BJ (cell line): ENCODE measurements at places on chromosomes 13 and 19.
A peak's percentile ranks its signal among the peaks of the same experiment; 100 is the strongest.

- DNase-seq, result no peak
These were observed 1616.2 kb upstream of the SPRY2 start for GRCh38 chr13:81957121-81957520.

- no peak for DNase-seq
These were observed 680 bp downstream of the LIG4 start for GRCh38 chr13:108214441-108215271.

DNA sequence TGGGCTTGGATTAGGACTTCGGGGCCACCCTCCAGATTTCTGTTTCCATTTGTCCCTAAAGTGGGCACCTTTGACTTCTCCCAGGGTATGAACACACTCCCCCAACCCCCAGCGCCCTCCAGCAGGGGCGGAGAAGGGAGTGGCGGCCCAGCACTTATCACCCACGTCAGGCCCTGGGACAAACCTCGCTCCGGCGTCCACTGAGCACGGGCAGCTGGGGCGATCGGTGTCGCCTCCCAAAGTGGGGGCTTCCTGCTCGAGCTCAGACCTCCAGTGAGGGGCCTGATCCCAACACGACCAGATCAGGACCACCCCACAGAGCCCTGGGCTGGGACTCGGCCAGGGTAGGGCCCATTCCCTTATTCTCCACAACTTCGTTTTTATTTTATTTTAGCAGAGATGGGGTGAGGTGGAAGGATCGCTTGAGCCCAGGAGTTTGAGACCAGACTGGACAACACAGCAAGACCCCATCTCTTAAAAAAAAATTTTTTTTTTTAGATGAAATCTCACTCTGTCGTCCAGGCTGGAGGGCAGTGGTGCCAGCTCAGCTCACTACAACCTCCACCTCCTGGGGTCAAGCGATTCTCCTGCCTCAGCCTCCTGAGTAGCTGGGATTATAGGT lies 3.7 kb upstream of the TCF3 start:
- DNase-seq, result no peak

DNA sequence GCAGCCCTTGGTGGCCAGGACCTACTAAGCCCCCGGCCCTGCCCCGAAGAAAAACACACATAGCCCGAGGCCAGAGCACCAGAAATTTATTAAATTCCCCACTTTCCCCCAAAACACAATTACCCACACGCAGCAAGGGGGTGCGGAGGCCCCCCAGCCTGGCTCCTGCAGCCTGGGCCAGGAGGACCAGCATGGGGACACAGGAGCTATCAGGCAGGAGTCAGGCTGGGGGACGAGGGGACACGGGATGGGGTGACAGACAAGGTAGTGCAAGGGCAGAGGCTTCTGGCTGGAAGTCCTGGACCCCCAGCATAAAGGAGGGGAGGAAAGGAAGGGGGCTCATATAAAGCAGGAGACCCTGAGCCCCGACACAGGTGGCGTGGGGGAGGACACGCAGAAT lies 3.1 kb downstream of the RNU6-9 start:
- no peak for DNase-seq

DNA sequence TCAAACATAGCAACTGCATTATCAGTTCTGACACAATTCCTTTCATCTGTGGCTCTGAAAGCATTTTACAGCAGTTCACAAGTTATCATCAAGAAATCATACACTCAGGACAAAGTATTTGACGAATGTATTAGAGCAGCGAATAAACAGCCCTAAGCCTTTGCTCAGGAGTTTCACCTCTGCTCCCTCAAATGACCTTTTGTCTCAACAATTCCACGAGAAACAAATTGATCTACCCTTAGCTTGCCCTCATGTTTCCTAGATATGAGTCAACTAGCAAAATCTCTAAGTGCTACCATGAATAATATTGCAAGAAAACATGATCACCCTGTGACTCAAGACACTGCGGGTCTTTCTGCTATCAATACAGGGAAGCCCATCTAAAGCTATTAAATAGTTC lies 396.1 kb downstream of the EFNB2 start:
- DNase-seq, result no peak

DNA sequence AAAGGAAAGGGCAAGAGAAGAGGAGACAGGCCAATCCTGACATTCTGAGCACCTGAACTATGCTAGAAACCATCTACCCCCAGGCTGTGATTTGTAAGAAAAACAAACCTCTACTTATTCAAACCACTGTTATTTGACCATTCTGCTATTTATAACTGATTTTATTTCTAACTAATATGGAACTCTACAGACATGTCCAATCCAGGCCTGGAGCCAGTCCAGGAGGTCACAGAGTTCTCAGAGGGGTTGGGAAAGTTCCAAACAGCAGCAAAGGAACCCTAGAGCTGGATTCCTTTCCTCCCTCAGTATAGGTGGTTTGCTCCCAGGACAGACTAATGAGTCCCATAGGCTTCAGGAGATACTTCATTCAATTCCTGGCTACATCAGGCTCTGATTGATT lies 24.2 kb downstream of the SIAH3 start:
- no peak for DNase-seq

DNA sequence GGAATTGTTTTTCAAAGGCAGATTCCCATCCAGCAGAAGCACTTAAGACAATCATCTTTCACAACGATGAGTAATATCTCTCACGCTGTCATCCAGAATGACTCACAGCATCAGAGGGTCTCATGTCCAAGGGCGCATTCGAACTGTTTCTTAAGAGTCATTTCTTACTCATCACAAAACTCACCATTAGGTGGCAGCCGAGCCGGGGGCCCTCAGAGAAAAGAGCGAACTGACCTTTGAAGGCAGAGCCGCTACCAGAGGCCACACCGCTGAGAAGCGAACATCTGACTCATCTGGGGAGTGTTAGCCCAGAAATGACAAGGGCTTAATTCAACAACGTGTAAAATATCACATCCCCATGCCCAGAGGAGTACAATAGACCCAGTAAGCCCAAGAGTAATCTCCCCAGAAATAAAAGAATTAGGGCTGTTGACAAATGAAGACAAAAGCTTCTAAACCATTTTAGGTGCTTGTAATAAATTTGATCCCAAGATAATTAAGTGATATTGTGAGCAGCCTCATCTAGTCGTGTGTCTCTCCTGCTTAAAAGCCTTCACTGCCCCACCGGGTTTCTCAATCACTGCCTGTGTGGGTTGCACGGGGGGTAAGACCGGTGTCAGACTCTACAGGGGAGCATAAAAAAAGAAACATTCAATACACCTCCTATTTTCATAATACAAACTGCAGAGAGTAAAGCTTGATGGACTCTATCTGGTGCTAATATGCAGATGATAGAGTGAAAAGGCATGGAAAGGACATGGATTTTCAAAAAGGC lies 96.2 kb downstream of the CYSLTR2 start:
- peak; percentile 77 for DNase-seq

GRCh38 chr13:94854688-94855087 lies 142.3 kb upstream of the SOX21 start:
- no peak for DNase-seq

DNA sequence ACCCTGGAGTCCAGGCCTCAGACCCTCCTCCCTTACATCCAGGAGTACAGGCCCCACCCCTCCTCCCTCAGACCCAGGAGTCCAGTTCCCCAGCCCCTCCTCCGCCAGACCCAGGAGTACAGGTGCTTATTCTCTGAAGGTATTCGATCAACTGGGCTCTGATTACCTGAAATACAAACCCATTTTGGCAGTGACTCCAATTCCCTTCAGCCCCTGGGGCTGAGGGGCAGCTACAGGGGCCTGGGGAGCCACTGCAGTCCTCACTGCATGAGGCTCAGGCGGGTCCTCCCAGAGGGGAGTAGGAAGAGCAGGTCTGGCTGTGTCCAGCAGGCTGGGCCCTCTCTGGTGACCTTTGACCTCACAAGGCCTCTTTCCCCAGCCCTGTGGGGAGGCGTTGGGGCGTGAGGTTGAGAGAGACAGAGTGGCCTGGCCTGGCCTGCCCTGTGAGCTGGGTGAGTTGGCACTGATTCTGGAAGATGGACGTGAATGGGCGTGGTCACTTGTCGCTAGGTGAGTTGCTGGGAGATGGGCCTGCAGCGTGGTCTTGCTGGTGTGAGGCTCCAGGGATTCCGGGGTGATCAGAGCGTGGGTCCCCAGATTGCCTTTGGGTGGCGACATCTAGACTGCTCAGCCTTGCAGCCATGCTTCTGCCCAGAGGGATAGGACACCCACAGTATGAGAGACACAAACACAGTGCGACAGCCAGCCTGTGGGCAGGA lies 3.1 kb downstream of the BCAT2 start:
- no peak for DNase-seq

- no peak for DNase-seq
These were observed 36.3 kb upstream of the ZNF724 start for GRCh38 chr19:23286477-23286876.

DNA sequence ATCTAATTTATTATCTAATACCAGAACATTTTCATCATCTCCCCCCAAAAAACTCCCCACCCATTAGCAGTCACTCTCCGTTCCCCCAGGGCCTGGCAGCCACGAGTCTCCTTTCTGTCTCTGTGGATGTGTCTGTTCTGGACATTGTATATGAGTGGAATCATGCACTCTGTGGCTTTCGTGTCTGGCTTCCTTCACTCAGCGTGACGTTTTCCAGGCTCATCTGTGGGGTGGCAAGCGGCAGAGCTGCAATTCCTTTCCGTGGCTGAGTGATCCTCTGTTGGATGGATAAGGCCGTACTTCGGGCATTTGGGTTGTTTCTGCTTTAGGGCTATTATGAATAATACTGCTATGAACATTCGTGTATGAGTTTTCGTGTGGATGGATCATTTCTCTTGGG lies 3.1 kb downstream of the AP2S1 start:
- no peak for DNase-seq

DNA sequence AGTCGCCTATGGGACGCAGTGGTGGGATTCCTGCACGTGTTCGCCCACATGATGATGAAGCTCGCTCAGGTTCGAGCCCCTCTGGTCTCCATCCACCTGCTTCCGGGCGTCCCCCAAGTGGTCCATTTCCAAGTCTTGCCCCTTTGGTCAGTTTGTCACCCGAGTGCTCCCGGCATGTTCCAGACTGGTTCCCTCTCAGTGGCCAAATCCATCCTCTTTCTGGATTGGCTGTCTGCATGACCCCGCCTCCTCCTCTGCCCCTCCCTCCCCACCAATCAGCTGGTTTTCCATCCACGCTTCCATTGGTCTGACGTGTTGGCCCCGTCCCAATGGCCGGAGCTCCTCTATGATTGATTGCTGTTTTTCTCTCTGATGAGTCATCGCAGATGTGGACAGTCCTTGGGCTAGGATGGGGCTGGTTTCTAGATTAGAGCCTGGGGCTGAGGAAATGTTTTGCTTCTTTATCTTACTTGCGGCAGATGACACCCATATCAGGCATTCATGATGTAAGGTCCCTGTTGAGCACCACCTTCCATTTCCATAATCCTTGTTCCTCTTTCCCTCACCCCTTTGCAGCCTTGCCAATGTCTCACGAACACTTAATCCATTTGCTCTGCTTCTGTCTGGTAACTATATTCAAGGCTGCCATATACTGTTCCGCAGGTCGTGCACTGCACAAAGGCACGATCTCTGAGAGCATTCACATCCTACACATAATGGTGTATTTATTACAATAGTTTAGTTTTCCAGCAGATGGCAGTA lies 73.8 kb downstream of the MAP4K1 start:
- peak; percentile 40 for DNase-seq

DNA sequence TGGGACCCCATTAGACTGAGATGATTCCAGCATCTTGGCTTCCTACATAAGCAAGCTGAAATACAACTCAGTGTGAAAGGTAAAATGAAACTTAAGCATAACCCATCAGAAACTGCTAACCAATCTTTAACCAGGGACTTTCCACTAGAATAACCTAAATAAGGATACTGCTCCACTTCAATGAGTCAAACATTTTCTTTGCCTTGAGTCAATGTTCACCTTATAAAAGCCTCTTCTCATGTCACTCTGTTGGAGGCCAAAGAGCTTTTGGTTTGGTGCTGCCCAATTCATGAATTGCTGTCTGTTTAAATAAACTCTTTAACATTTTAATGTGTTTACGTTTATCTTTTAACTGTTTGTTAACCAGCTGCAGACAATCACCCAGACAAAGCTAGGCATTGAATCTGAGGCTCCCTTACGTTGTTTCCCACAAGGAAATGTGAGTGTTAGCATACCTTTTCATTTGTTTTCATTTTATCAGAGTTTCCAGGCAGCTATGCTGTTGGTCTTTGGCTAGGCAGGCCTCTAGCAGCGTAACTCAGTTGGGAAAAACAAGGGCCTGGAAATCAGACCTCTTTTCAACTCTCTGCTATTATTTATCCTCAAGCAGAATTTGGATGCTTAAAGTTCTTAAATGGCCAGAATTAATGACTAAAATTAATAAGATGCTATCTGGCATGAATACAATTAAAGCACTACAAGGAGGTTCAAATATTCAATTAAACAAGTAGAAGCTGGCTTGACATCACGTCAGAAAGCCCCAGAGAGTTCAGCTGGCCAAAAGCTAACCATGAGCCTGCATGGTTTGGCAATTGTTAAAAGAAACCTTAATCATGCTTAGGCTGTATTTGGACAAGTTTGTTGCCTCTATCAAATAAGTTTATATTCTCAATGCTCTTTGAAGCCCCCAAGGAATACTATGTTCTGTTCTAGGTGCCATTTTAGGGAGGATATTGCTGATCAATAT lies 200.2 kb downstream of the DCLK1 start:
- no peak for DNase-seq

GRCh38 chr13:92459306-92459705 lies 767.3 kb upstream of the GPC6 start:
- no peak for DNase-seq

DNA sequence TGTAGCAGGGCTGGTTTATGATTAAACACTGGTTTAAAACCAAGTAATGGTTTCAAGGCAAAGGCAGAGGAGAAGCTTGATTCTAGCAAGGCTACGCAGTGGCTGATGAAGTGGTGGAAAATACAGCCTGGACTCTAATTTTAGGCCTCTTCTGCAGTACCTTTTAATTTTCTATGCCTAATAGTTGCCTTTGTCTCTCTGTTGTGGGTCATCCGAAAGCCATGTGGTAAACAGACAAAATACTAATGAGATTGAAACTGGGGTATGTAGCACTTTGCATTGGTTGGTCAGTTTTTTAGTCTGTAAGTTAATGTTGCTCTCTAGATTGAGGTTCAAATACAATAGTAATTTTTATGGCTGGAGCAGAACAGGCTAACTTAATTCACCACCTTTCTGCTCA lies 3.3 kb downstream of the LMO7 start:
- no peak for DNase-seq

DNA sequence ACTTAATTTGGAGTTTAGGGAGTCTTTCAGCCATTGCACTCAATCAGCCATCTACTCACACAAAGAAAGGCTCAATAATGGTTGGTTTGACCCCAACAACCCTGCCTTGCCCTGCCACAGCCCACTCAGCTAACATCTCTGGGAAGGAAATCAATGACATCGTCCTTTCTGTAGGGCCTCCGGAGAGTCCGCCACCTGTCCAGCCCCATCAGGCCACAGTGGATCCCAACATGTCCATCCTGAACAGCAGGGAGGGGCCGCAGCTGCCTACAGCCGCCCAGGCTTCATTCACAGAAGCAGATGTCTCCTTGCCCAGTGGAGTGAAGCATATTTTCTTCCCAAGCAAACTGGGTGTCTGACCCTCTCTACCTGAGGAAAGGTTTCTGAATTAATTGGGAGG lies 4.2 kb upstream of the CDX2 start:
- no peak for DNase-seq

GRCh38 chr13:107788464-107789165 lies 426.7 kb downstream of the LIG4 start:
- DNase-seq, result no peak

- DNase-seq, result no peak
These were observed 784.0 kb upstream of the PRR20A start for GRCh38 chr13:56356690-56357089.

- DNase-seq, result peak; percentile 85
These were observed 78.5 kb upstream of the NBEA start for GRCh38 chr13:34863360-34864135.

GRCh38 chr13:43273362-43273761 lies 250.0 kb downstream of the DNAJC15 start:
- DNase-seq, result no peak
